ENCODE measurements at places on chromosomes 1 and 21.

DNA sequence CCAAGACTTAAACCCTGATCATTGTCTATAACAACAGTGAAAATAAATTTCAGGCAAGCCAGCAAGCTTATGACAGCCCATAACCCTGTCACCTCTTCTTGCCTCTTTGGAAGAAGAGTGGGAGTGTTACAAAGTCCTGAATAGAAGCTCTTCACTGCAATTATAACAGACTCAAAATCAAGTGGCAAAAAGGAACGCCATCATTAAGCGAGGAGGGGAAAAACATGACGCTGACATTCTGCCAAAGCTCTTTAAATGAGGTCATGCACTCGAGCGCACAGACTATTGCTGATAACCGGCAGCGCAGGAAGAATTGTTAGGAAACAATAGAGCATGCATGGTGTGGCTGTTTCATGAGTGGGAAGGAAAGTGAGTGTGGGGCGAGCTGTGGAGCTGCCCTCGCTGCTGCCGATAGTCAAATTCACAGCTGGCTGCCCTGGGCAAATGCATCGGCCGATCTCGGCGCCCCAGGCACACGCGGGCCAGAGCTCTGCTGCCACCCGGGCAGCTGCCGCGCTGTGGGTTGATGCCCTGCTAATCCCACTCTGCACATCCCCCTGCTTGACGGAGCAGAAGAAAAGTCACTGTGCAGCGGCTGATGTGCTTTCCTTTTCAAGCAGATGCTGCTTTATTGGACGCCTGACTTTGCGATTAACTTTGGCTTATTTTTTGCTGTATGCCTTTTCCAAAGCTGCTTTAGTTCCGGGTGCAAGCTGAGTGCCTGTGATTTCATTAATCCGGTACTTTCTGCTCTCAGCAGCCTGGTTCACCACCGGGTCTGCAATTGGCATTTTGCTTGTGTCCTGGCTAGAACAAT, 102.4 kb upstream of the ST6GALNAC5 start:
- no peak for DNase-seq

- DNase-seq: no peak
Measured at GRCh38 chr1:87135329-87135712, 193.4 kb upstream of the LMO4 start.

DNA sequence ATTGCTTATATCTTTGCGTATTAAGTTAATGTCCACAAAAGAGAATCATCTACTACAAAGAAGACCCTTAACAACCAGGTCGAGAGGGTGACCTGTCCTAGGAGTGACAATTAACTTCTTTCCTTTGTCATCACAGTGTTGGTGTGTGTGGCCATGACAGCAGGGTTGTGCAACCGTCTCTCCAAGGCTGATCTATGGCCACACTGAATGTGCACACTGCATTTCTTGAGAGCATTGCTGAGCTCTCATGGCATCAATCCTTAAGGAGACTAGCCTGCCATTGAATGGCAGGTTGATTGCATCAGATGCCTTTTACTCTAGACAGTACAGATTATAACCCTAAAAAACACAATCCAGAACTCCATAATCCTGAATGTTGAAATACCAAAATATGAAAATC, 86.5 kb upstream of the OLFM3 start:
- DNase-seq: no peak

GRCh38 chr1:203281033-203281432, 24.3 kb upstream of the BTG2 start:
- DNase-seq: no peak

All from stimulated activated CD8-positive, alpha-beta memory T cell treated with anti-CD3 and anti-CD28 coated beads, Interleukin-15, amount 100 ng/mL, for 48 hours (primary cell).